ENCODE measurements at places on chromosomes 3 and 15. TPM values are rescaled to one million over a fixed set of nuclear protein-coding genes. Genes with fewer than 3 reads are reported as not detected.

Gene XCR1
- total RNA-seq, result not detected

Gene SAMMSON
- total RNA-seq, result not detected

GRCh38 chr3:133377396-133377795 is 22.5 kb upstream of the BFSP2 start:
- no peaks in the 10 kb centered on the region for H3K27me3 ChIP-seq
- no peak overlapping the region for H3K4me3 ChIP-seq
- no peak overlapping the region for H3K27ac ChIP-seq
- peaks cover 4% of the 10 kb centered on the region for H3K4me1 ChIP-seq
- no peaks in the 10 kb centered on the region for H3K36me3 ChIP-seq
- DNase-seq, result no peak

Gene TIMP4
- 0.08 TPM for total RNA-seq

DNA sequence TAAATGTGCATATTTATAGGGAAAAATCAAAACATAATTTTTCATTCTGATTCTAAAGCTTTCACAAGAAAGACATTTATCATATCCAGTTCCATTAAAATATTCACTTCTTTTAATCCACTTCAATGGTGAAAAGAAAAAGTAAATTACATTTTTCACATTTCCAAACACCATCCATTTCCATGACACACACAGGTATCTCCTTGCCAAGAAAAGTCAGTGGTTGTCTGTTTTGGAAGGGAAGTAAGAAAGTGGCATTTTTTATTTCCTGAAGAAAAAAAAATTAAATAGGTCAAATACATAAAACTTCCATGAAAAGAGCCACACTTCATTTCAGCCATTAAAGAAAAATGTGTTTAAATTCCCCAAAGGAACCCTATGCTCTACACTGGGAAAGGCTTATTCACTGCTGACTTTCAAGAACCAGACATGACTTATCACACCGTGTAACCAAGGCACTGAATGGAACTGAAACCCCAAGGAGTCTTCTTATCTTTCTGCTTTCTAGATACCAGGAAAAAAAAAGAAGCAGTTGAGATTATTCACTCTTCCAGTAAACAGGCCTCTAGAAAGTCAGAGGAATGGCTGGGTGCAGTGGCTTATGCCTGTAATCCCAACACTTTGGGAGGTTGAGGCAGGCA is 44.5 kb downstream of the OSBPL10 start:
- H3K4me1 ChIP-seq, result peaks cover 10% of the 10 kb centered on the region
- no peaks in the 10 kb centered on the region for H3K27me3 ChIP-seq
- H3K27ac ChIP-seq, result no peak overlapping the region
- DNase-seq, result no peak
- no peak overlapping the region for H3K4me3 ChIP-seq

GRCh38 chr15:81049835-81050234 is 49.1 kb downstream of the TLNRD1 start:
- no peak overlapping the region for H3K27ac ChIP-seq
- no peak overlapping the region for H3K4me3 ChIP-seq
- peaks cover 2% of the 10 kb centered on the region for H3K27me3 ChIP-seq
- H3K4me1 ChIP-seq, result no peaks in the 10 kb centered on the region
- H3K36me3 ChIP-seq, result no peaks in the 10 kb centered on the region
